8988T (cell line): ENCODE measurements at places on chromosomes 7 and 10.

GRCh38 chr10:60973086-60973485 is 29.1 kb upstream of the RHOBTB1 start:
- no peak for DNase-seq

DNA sequence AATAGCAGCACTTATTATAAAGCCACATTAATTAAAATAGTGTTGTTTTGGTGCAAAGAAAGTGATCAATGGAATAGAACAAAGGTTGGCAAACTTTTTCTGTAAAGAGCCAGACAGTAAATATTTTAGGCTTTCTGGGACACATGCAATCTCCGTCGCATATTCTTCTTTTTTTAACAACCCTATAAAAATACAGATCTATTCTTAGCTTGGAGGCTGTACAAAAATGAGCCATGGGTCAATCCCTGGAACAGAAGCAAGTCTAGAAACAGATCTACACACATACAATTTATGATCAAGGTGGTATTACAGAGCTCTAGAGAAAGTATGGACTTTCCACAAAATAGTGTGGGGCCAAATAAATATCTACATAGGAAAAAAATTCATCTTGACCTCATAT is 71.8 kb downstream of the ARHGAP21 start:
- no peak for DNase-seq

GRCh38 chr10:6416892-6417512 is 163.1 kb downstream of the PRKCQ start:
- peak; percentile 21 for DNase-seq

- no peak for DNase-seq
These were observed 88.4 kb downstream of the OR13A1 start for GRCh38 chr10:45227042-45227441.
